ENCODE measurements at places on chromosomes 2 and 18.

DNA sequence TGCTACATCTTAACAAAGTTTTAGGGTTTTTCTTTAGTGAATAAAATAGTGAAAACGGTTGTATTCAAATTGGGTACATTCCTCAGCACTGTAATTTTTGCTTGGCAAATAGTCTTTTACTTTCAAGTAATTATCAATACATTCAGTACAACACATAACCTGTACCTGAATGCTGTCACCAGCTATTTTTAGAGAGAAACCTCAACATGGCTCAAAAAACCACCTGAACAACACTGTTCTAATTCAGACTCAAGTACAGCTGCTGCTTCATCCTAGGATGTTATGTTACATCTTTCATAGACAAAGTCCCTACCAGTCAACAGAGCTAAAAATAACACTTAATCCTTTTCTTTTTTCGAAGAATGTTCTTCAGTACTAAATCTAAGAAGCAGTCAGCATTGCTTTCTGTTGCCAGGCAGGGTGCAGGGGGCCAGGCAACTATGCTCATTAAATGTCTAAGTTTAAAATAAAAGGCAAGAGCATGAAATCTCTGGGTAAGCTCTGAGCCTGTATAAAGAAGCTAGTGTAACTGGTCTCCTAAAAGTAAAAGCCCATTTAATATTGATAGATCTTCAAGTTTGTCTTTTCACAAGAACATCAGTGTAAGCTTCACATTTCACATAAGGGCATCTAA, 20.5 kb downstream of the PDIA6 start:
- DNase-seq: no peak

- DNase-seq: no peak
Measured at GRCh38 chr18:26506012-26506411, 42.3 kb downstream of the KCTD1 start.

- DNase-seq: no peak
Measured at GRCh38 chr18:56505293-56505692, 133.1 kb downstream of the TXNL1 start.

DNA sequence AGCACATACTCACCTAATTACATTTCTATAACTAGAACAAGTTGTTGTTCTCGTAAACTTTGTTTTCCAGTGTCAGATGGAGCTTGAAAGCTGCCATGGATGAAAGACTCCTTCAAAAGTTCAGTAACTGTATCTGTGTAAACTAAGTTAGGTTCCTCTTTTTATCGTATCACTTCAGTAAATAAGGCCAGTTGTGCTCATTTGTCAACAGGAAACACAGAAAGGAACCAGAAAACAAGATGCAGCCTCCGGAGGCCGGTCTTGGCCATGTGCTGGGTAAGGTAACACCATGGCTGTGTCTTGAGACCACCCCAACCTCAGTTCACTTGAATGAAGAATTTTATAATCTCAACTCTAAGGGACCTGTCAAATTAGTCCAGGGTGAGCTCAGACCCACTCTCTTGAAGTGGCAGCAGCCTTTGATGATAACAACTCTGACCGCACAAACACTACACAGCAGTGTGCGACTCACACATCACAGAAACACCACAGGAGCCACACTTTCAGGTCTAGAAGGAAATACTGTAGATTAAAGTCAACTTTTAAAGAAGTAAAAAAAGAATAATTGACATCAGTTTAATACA, 213.8 kb downstream of the AFF3 start:
- no peak for DNase-seq

GRCh38 chr2:201345625-201346213, 11.4 kb downstream of the FLACC1 start:
- no peak for DNase-seq

DNA sequence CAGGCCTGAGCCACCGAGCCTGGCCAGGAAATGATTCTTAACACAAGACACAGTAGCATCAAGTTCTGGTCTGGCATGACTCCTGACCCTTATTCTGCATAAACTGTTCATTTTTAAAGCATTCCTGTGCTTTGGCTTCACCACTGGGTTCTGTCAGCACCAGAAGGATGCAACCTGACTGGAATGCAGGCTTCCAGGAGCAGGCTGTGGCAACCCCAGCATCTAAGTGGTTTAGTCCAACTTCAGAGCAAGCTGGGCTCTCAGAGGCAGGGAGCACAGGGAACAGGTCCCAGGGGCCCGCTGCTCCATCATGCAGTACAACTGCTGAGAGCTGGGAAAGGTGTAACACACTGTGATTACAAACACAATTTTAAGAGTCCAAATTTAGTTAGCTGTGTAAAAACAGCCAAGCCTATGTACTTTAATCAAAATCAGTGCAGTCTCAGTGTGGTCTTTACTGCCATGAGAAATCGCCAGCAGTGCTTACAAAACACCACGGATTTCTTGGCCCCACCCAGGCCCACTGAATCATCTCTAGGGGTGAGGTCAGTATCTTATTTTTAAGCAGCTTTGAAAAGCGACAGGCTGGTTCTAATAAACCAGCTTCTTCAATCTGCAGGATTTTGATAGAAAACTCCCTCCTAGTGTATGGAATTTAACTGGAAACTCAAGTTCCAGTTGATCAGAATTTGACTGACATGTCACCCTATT, 44.4 kb upstream of the TMEM182 start:
- no peak for DNase-seq

DNA sequence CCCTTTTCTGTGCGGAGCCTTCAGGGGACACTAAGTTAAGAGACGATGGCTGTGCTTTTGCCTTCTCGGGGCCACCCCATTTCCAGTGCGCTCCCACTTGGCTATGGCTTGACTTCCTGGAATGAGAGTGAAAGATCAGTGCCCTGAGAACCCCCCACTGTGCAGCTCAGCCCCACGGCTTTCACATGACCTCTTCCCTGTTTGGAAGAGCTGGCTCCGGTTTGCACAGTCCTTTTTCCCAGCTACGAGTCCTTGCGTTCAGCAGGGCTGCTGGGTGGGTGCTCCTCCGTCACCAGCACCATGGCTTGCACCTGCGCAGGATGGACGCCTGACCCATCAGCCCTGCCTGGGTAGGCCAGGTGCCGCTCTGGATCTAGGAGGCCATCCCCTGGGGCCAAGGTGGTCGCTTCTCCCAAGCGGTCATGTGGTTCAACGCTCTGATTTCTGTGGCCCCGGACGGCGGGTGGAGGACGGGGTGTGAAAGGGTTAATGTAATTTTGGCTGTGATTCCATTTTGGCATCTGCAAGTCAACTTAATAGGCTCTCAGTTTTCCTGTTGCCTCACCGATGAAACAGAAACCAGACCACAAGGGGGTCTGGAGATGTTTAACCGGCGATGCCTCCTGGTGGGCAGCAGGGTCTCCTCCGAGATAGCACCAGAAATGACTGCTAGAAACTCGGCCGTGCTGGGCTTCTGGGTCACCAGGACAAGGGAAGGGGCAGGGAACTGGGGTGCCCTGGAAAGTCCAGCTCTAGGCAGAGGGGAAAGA, 113.1 kb upstream of the HAAO start:
- no peak for DNase-seq

GRCh38 chr2:128640166-128640844, 321.6 kb upstream of the HS6ST1 start:
- no peak for DNase-seq

DNA sequence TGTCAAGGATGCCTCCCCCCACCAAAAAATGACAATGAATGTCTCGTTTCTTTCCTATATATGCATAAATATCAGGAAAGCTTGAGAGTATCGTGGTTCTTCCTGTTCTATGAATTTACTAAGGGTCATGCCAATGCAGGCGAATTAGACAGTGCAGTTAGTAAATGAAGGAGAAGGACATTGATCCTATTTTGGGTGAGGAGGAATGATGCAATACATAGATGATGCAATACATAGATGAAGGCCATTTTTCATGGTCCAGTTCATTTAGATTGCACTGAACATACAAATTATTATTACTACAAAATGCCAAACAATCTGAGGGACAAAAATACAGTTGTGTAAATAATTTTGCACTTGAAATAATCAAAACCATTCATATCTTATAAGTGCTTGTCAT, 1265.0 kb downstream of the LRP1B start:
- DNase-seq: no peak

DNA sequence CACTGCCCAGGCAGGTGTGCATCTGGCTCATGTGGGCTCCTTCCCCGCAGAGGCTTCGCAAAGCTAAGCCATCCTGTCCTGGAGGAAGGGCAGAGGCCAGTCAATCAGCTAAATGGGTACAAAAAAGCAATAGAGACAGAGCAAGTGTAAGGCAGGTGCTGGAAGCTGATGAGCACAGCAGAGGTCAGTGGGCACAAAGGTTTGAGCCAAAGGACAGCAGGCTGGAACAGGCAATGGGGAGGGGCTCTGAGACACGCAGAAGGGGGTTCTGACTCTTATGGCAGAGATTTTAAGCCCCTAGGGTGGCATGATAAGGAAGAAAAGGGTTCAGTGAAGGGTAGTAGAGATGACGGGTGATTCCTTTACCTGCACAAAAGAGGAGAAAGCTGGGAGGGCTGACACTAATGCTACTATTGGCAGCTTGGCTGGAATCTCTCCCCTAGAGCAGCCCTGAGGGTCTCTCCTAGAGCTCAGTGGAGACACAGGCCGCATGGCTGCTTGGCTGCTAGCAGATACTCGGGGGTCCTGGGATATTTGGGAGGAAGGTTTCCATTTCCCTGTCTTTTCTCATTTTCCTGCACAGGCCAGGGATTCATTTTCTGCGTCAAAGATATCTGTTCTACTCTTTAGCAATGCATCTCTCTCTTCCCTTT, 132.4 kb downstream of the MYCN start:
- no peak for DNase-seq

DNA sequence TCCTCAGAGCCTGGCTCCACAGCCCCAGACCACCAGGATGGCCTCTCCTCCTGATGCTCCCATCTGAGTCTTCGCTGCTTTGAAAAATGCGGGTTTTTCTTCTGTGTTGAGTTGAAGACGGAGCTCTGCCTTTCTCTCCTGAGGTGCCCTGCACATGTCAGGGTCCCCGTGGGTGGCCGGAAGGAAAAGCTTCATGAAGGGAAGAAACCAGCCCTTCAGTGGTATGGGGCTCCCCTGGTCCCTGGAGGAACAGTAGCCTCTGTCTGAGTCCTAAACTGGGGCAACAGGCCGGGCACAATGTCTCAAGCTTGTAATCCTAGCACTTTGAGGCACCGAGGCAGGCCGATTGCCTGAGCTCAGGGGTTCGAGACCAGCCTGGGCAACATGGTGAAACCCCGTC, 54.7 kb upstream of the CAB39 start:
- no peak for DNase-seq

GRCh38 chr2:4258563-4258962, 555.2 kb downstream of the DCDC2C start:
- no peak for DNase-seq

DNA sequence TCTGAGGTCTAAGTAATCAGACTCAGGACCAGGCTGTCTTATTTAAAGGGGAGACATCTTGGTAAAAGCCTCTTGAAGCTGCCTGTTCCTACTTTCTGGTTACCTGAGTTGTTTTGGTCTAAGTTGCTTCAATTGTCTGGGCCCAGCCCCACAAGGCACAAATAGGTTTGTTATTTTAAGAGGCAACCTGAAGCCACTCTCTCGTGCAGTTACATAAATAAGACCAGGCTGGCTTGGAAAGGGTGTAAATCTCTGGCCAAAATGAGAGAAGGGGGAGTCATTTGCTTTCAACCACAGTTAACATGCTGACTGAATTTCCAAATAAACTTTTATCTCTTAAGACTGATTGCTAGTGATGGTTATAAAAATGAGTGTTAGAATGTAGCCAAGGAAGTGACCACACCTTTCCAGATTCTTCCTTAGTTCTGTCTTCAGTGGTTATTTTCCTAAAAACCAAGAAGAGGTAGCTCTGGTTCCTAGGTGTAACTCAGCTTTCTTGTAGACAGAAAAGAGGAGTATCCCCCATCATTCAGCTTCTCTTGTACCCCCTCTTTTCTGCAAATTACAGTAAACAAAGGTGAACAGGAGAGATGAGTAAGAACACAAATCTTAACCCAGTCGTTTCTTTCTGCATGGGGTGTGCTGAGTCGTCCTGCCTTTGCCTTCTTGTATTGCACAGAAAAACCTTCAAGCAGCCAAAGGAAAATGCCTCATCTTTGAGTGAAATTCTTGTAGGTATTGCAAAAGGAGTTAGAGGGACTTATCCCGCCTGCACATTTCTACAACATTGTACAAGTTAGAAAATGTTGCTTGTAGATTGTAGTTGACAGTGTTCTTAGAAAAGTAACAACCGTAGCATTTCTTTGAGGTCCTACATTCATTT, 161.5 kb upstream of the NT5C1B start:
- DNase-seq: no peak
